CD4-positive, alpha-beta T cell treated with Interleukin-6 at 100 ng/mL for 8 hours (primary cell): ENCODE measurements at places on chromosomes 16 and 17.

GRCh38 chr16:67945392-67945933 lies 1.5 kb upstream of the LCAT start:
- DNase-seq: no peak

DNA sequence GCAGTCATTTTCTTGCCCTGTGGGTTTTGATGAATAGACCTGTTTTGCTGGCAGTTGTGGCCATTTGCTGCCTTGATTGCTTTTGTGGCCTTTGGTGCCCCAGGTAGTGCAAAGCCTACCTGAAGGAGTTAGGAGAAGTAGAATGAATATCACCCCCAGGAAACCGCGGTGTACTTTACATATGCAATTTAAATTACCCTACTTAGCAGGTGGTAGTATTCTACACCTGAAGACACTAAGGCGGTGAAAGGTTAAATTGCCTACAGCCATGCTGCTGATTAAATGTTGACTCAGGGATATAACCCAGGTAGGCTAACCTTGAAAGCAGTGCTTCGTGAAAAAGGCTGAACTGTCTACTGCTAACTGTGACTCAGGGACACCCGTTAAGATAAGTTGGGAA lies 27.2 kb upstream of the WWOX start:
- DNase-seq: no peak

DNA sequence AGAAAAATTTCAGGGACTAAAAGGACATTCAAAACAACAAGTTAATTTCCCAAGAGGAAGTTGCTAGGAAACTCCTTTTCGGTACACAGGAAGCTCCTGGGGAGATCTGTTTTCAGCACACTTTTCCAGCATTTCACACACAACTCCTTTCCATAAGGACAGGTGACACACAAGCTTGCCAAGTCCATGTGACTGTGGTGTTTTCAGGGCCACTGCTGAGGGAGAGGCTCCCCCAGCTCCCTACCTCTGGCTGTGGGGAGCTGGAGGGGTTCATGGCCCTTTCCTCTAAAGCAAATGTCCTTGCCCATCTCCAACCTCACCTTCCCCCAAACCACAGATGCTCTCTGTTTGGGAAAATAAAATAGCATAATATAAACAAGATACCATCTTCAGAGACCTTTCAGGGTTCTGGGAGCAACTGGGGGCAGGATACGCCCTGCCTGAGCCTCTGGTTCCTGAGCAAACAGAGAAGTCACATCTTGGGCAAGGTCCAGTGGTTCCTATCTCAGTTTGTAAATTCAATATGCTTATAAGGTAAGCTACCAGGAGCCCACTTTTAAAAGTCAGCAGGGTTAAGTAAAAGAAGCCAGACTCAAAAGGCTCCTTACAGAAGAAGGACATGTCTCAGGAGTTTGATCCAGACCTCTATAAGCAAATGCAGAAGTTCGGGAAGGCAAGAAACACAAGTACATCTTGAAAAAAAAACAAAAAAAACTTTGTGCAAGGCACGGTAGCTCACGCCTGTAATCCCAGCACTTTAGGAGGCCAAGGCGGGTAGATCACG lies 3.0 kb downstream of the PDZD9 start:
- no peak for DNase-seq

DNA sequence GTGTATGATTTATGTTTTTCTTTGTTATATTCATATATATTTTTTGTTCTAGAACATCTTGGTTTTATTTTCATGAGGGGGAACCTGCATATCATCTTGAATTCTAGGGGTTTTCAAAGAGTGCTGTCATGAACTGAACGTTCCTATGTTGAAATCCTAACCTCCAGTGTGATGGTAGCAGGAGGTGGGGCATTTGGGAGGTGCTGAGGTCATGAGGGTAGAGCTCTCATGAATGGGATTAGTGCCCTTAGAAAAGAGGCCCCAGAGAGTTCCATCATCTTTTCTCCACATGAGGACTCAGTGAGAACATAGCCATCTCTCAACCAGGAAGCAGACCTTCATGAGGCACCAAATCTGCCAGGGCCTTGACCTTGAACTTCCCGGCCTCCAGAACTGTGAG lies 34.6 kb upstream of the CCDC182 start:
- no peak for DNase-seq

DNA sequence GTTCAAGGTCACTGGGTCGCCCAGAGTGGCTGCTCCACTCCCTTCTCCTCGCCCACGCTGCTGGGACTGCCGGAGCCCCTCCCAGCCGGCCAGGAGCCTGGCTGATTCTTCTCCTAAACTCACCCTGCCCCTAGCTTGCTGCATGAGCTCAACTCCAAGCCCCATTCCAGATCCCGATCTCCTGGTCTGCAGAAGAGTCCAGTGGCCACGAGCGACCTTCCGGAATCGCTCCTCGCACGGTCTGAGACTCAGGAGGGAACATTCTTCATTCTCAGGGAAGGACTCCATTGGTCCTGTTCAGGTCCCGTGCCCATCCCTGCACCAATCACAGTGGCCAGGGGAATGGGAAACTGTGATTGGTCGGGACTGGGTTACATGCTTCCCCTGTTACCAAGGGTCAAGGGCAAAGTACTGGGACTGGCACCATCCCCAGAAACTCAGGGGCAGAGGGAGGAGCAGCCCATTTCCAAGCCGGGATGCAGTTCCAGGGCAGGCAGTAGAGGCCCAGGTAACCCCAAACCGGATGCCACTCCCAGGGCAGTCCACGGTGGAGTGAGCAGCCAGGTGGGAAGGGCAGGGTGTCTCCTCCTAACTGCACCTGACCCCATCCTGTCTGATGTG lies 24.5 kb upstream of the CIBAR2 start:
- DNase-seq: no peak

- DNase-seq: no peak
Measured at GRCh38 chr16:20879175-20880040, 20.8 kb downstream of the DCUN1D3 start.

- no peak for DNase-seq
Measured at GRCh38 chr16:72850021-72850420, 197.9 kb downstream of the ZFHX3 start.

DNA sequence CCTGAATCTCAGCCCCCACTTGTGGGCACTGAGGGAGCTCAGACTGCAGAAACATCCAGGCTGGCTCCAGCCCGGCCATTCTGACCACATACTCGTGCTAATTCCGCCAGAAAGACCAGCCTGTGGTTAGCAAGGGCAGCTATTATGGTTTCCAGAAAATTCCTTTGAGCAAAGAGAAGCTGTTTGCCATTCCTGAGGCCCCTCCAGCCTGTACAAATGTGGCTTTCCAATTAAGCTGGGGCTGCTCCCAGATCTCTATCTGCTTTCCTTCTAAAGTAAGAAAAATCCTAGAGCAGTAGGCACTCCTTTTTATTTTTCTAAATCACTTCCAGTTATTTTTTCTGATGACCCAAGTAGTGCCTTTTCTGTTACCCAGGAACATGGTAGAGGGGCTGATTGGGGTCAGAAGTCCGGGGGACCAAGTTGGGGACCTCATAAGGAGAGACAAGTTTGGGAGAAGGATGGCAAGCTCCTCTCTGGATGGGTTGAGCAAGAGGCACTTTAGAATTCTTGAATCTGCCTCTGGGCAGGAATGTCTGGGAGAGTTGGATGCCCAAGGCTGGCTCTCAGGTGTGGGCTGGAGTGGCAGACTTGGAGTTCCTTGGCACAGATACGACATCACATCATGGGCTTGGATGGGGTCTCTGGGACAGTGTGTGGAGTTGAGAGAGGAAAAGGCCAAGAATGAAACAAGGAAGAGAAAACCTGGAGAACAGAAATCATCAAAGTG lies 83.3 kb upstream of the TNRC6C start:
- DNase-seq: no peak

DNA sequence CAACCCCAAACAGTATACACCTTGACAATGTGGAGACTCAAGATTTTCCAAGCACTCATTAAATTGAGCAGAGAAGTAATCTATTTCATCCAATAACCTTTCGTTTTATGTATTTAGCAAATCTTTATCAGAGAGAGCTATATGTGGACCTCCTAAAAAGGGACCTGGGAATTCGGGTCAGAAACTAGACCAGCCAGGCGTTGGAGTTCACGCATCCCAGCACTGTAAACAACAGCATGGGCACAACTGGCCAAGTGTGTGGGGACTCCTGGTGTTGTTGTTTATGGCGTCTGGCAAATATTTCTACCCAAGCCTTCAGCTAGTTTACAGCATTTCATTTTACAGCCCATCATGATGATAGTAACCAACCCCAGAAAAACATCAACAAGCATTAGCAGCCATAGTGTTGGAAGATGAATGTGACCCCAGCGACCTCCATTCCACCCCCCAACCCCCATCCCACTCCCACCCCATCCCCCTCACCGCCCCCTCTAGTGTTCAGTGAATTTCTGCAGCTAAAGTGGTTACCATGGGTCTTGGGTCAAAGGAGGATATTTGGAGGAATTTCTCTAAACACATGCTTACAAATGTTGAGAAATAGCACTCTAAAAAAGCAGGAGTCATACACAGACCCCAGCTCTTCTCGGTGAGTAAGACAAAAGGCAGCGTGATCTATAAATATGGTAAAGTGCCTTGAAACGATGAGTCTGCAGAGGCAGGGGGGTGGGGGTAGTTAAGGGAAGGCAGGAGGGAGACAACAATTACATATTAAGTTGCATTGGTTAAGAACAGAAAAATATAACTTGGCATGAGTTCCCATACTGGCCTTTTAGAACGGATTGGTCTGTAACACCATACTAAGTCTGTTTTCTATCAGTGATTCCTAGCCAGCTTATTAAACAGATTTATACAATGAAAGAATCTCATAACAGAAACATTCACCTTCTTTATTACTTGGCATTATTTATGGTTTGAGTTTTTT lies 91.4 kb upstream of the TBX2 start:
- no peak for DNase-seq

- DNase-seq: no peak
Measured at GRCh38 chr17:57091186-57091618, 6.2 kb downstream of the AKAP1 start.

DNA sequence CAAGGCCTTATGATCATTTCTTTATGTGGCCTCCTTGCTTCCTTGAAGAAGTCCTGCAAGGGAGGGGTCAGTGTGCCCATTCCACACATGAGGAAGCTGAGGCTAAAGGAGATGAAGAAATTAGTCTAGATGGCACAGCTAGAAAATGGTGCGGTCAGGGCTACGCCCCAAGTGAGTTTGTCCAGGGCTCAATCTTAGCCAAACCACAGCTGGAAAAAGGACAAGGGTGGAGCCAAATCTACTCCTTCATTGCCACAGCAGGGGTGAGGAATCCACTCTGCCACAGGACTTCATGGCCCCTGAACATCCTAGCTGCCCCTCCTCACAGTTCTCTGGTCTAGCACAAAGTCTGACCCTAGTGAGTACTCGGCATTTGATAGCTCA lies 16.2 kb downstream of the BEAN1 start:
- DNase-seq: no peak

DNA sequence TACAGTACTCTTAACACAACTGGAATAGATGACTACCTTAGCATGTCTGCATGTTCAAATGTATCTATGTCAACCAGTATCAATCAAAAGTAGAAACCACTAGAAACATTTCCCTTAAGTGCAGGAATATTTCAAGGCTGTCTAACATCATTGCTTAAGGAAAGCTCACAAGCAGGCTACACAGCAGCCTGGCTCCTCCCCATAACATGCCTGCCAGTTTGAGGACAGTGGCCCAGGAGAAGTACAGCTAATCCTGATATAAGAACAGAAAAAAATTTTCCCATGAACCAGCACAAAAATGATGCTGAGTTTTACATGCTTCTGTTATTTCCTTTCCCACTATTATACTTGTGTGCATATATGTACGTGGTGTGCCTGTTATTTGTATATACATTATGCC lies 175.1 kb downstream of the MYO1D start:
- no peak for DNase-seq

- no peak for DNase-seq
Measured at GRCh38 chr17:61291451-61292285, 108.0 kb upstream of the TBX2 start.

- peak; percentile 89 for DNase-seq
Measured at GRCh38 chr17:4143563-4144421, 795 bp downstream of the CYB5D2 start.

DNA sequence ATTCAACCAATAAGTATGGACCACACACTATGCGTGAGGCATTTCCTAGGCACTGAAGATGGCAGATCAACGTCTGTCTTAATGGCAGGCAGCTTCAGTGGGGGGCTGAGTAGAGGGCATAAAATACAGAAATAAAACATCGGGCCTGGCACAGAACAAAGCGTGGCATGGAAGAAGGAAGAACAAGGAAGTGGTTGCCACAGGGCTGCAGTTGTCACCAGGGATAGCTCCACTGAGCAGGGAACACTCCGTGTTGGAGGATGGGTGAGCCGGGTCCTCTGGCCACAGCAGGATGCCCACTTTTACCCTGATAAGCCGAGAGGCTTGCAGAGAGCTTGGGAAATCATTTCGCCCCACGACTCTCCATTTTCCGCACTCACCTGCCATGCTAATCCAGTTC lies 6.3 kb downstream of the CDIP1 start:
- DNase-seq: no peak

DNA sequence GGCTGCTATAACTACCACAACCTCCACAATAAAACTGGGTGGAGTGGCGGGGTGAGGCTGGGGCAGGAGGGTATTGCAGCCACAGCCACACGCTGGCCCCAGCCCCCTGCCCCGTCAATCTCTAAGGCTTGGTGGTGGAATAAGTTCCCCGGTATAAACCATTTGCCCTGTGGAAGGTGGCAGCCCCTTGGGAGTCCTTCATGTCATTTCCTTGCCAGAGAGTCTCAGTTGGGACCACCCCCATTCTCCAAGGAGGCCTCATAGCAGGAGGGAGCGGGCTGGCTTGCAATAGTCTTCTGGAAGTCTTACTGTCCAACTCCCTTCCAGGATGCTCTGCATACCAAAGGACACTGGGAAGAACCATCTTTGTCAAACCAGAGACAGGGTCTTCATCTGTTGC lies 19.4 kb downstream of the CD300A start:
- no peak for DNase-seq

DNA sequence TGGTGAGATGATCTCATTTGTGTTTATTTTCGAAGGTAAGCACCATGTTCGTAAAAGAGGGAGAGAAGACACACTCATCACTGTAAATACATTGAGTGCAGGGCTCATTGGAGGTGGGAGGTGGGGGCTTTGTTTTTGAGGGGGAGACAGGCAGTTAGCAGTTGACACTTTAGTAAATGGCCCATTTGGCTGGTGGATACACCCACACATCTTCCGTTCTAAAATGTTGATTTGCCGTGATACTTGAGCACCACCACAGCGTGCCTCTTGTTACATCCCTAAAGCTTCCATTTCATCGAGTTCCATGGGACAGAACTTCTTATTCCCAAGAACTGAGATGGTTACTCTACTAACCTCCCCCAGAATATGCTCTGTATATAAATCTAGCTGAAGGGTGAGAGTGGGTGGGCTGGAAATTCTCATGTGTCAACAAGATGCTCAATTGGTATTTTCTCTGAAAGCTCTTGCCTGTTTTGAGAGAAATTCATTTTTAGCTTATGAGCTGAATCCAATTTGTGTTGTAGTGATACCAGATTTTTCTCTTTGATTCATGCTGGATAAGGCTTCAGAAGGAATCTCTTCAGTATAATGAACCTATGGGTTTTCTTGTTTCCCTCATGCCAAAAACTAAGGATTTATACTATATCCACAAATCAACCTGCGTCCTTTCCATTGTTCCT lies 314.3 kb downstream of the RBFOX1 start:
- no peak for DNase-seq
